Stimulated activated CD8-positive, alpha-beta memory T cell treated with anti-CD3 and anti-CD28 coated beads, Interleukin-4, amount 100 ng/mL, for 1 hour (primary cell): ENCODE measurements at places on chromosomes 2 and 18.

GRCh38 chr18:79513381-79514081, 117.8 kb downstream of the NFATC1 start:
- no peak for DNase-seq

- DNase-seq: no peak
Observed at GRCh38 chr18:2821695-2822094, 25.1 kb upstream of the EMILIN2 start.

DNA sequence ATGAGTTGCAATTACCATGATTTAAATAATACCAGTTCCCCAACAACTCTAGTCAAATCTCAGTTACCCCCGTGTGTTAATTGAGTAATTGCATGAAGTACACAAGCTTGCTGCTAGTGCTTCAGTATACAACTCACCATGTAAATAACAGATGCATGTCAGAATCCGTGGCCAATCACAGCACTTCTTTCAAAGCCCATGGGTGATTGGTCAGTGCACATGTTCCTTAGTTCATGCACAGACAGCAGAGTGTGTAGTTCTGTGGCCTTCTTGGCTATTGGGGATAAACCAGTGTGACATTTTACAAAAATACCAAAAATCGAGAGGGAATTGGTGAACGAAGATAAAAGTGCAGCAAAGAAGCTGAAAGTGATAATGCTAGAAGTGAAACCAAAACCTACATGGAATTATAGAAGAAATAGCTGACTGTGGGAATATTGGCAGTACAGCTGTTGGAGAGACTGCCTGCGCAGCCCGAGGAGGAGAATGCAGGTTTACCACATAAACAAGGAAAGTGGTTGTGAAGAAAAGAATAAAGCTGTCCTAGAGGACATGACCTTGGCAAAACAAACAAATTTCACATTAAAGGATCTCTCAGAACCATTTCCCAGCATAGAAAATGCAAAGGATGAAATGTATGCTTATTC, 59.4 kb downstream of the NEDD4L start:
- no peak for DNase-seq

GRCh38 chr18:11454040-11454439, 155.4 kb upstream of the SLC35G4 start:
- DNase-seq: no peak

GRCh38 chr2:172084645-172085459, 455 bp upstream of the DLX1 start:
- no peak for DNase-seq

GRCh38 chr2:98454500-98455235, 10.0 kb downstream of the INPP4A start:
- DNase-seq: no peak

DNA sequence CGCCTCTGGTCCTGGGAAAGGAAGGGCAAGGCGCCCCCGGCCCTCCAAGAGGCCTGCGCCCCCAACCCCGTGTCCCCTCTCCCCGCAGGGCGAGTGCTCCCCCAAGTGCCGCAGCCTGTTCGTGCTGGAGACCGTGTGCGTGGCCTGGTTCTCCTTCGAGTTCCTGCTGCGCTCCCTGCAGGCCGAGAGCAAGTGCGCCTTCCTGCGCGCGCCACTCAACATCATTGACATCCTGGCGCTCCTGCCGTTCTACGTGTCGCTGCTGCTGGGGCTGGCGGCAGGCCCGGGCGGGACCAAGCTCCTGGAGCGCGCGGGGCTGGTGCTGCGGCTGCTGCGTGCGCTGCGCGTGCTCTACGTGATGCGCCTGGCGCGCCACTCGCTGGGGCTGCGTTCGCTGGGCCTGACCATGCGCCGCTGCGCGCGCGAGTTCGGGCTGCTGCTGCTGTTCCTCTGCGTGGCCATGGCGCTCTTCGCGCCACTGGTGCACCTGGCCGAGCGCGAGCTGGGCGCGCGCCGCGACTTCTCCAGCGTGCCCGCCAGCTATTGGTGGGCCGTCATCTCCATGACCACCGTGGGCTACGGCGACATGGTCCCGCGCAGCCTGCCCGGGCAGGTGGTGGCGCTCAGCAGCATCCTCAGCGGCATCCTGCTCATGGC, 52.4 kb downstream of the SLC66A2 start:
- DNase-seq: no peak

DNA sequence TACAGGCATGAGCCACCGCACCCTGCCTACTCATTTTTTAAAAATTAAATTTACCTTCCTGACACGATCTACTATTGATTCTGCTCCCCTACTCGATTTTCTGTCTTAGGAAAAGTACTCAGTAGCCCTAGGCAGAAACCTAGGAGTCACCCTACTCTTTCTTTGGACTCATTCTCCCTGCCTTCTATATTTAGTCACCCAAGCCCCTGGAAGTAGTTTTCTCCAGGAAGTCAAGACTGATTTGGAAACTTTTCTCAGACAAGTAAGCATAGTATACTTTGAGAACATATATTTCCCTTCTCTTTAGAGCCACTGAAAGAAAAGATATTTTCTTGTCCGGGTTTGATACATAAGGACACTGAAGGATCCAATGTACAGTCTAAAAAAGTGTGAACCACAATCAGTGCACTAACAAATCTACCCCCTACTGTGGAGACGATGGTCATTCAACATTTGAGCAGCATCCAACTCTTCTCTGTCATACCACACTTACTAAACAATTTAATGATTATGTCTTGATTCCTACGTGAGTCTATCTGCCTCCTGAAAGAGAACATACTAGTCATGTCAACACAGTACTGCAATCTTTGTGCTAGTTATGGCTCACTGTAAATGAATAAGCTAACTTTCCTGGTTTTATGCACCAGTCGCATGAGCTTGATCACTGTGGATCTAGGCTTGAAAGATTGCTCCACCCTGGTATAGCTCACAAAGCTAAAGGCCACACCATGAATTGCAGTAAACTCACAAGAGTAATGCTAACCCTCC, 19.8 kb downstream of the YWHAQ start:
- no peak for DNase-seq

DNA sequence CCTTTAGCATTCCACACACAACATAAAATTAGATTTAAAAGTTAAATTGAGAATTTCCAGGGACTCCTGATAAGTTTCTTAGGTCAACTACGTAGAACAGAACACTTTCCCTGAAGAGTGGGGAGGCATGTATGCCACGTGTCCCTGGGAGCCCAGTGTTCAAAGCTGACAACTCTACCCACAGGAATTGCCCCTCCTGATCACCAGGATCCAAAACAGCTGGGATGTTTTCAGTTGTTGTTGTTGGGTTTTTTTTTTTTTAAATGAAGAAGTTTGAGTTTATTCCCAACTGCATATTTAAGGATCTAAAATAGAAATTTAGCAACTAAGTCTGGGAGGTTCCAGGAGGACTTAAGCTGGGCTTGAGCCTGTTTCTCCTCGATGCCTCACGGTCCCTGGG, 100.5 kb downstream of the TPGS2 start:
- DNase-seq: no peak
